ENCODE measurements at places on chromosomes 3 and 15.

GRCh38 chr3:49775538-49775937, 10.8 kb downstream of the IP6K1 start:
- DNase-seq, result no peak
- H3K4me3 ChIP-seq, result no peak overlapping the region
- no peaks in the 10 kb centered on the region for H3K4me1 ChIP-seq

DNA sequence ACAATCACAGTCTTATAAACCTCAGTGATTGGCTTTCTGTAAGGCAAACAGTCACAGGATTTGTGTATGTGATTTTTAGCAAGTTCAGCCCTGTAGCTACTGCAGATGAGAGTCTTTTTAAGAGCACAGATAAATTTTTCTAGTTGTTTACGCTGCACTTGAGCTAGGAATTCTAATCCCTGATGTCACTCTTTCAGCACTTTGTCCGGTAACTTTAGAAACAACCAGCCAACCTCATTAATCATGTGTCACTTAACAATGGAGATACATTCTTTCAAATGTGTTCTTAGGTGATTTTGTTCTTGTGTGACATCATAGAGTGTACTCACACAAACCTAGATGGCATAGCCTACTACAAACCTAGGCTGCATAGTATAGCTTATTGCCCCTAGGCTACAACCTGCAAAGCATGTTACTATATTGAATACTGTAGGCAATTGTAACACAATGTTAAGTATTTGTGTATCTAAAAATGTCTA, 36.8 kb upstream of the GOLGA6L2 start:
- no peak overlapping the region for H3K27ac ChIP-seq
- H3K4me3 ChIP-seq, result no peak overlapping the region
- no peaks in the 10 kb centered on the region for H3K4me1 ChIP-seq
- H3K36me3 ChIP-seq, result no peaks in the 10 kb centered on the region

DNA sequence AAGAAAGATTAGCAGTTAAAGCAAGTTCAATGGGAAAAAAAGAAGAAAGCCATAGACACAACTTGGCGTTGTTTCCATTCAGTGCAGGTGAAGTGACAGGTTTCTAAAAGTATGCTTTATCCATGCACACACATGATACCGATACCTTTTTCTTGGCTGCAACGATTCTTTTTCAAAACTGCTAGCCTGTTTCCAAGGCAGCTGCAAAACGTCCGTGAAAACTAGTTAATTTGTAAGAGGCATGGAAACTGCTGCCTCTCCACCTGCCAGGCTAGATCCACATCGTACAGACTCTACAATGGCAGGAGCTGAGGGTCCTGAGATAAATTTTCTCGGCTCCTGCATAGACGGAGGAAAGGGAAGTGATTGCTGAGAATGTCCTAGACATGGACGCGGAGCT, 128.9 kb upstream of the ICE2 start:
- H3K36me3 ChIP-seq, result no peaks in the 10 kb centered on the region
- no peaks in the 10 kb centered on the region for H3K27me3 ChIP-seq
- no peaks in the 10 kb centered on the region for H3K4me1 ChIP-seq
- H3K4me3 ChIP-seq, result no peak overlapping the region

DNA sequence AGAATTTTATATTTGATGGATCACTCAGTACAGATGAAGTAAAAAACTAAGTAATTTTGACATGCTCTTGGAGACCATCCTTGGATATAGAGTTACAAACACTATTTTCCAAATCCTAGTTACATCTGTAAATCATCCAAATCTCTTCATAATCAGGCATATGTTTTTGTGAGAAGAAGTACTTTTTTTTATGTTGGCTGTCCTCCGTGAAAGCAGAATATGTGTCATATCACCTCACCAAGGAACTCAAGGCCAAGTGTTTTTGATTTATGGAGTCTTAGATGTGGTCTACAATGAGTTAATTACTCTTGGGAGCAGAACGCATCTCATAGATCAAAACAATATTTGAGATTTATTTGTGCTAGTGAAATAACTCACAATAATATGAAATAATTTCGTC, 416.5 kb upstream of the TGFBR2 start:
- H3K27ac ChIP-seq, result no peak overlapping the region
- DNase-seq, result no peak
- H3K4me3 ChIP-seq, result no peak overlapping the region
- no peaks in the 10 kb centered on the region for H3K36me3 ChIP-seq
- no peaks in the 10 kb centered on the region for H3K4me1 ChIP-seq

GRCh38 chr15:58452775-58453174, 21.0 kb downstream of the LIPC start:
- no peak overlapping the region for H3K27ac ChIP-seq
- H3K4me1 ChIP-seq, result no peaks in the 10 kb centered on the region
- H3K4me3 ChIP-seq, result no peak overlapping the region
- no peaks in the 10 kb centered on the region for H3K36me3 ChIP-seq
- no peak for DNase-seq

- no peak for DNase-seq
- no peaks in the 10 kb centered on the region for H3K36me3 ChIP-seq
- no peak overlapping the region for H3K4me3 ChIP-seq
- H3K27me3 ChIP-seq, result no peaks in the 10 kb centered on the region
- H3K27ac ChIP-seq, result no peak overlapping the region
- H3K4me1 ChIP-seq, result no peaks in the 10 kb centered on the region
Observed at GRCh38 chr15:66156310-66156975, 97.1 kb downstream of the MEGF11 start.

GRCh38 chr15:65377976-65378366, at the start of gene IGDCC3:
IGDCC3 (minus strand) TSS chr15:65378002; CDS start chr15:65377788, 214 bp downstream.
- H3K27me3 ChIP-seq, result no peaks in the 10 kb centered on the region
- peak; percentile 84 for DNase-seq

- peaks cover 3% of the 10 kb centered on the region for H3K4me1 ChIP-seq
- H3K27me3 ChIP-seq, result peaks cover 66% of the 10 kb centered on the region
- DNase-seq, result no peak
Observed at GRCh38 chr15:67836134-67836455, 3.8 kb downstream of the RNU6-1 start.

GRCh38 chr3:106842151-106842550, 535.1 kb upstream of the CCDC54 start:
- peaks cover 27% of the 10 kb centered on the region for H3K36me3 ChIP-seq
- no peaks in the 10 kb centered on the region for H3K27me3 ChIP-seq
- H3K27ac ChIP-seq, result no peak overlapping the region
- no peaks in the 10 kb centered on the region for H3K4me1 ChIP-seq

- peaks cover 2% of the 10 kb centered on the region for H3K4me1 ChIP-seq
- H3K27me3 ChIP-seq, result no peaks in the 10 kb centered on the region
- peaks cover 17% of the 10 kb centered on the region for H3K36me3 ChIP-seq
- no peak overlapping the region for H3K27ac ChIP-seq
- no peak for DNase-seq
Observed at GRCh38 chr3:98519351-98519750, 3.4 kb downstream of the CLDND1 start.

DNA sequence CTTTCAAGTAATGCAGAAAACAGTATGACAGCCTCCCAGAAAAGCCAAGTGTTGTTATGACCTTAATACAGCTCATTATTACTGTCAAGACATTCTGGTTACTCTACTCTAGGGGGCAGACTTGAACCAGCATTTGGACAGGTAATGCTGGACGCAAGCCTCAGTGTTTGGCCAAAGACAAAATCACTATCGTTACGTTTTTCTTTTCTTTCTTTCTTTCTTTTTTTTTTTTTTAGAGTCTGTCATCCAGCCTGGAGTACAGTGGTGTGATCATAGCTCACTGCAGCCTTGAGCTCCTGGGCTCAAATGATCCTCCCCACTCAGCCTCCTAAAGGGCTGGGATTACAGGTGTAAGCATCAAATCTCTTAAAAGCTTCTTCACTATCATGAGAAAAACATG, 29.4 kb upstream of the TMEM45A start:
- H3K27ac ChIP-seq, result no peak overlapping the region
- no peaks in the 10 kb centered on the region for H3K4me1 ChIP-seq
- H3K36me3 ChIP-seq, result peaks cover 4% of the 10 kb centered on the region
- H3K4me3 ChIP-seq, result no peak overlapping the region

- no peaks in the 10 kb centered on the region for H3K4me1 ChIP-seq
- H3K27me3 ChIP-seq, result no peaks in the 10 kb centered on the region
- DNase-seq, result no peak
- peaks cover 4% of the 10 kb centered on the region for H3K36me3 ChIP-seq
- H3K4me3 ChIP-seq, result no peak overlapping the region
Observed at GRCh38 chr3:36688815-36689214, 75.5 kb downstream of the DCLK3 start.

- no peaks in the 10 kb centered on the region for H3K4me1 ChIP-seq
- H3K27ac ChIP-seq, result no peak overlapping the region
- DNase-seq, result no peak
- H3K36me3 ChIP-seq, result peaks cover 25% of the 10 kb centered on the region
- no peak overlapping the region for H3K4me3 ChIP-seq
Observed at GRCh38 chr15:61943992-61944391, 116.3 kb downstream of the VPS13C start.

GRCh38 chr15:25464784-25465183, 26.0 kb upstream of the UBE3A start:
- no peak for DNase-seq
- no peaks in the 10 kb centered on the region for H3K4me1 ChIP-seq
- no peaks in the 10 kb centered on the region for H3K27me3 ChIP-seq

DNA sequence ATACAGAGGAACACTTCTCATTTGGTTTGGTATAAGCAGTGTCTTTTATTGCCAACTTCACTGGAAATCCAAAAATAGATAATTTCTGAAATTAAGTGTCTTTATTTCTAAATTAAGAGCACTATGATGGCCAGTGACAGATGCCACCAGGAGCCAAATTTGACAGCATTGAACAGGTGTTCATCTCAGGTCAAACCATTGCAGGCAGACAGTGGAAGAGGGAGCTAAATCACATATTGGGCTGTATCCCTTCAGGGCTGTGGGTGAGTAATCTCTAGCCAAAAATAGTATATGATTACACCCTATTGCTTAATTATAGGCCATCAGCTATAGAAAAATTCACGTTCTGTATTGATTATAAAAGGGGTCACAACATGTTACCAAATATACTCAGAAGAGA, 457.7 kb downstream of the NAALADL2 start:
- H3K36me3 ChIP-seq, result no peaks in the 10 kb centered on the region
- no peak overlapping the region for H3K4me3 ChIP-seq
- no peaks in the 10 kb centered on the region for H3K4me1 ChIP-seq
- H3K27ac ChIP-seq, result no peak overlapping the region

GRCh38 chr15:51266656-51267050, 71.7 kb downstream of the CYP19A1 start:
- peaks cover 3% of the 10 kb centered on the region for H3K36me3 ChIP-seq
- H3K4me1 ChIP-seq, result 0 out of 2 replicates have a peak, but pooled peaks cover 2% of the 10 kb centered on the region
- H3K27ac ChIP-seq, result no peak overlapping the region
- H3K4me3 ChIP-seq, result peak overlapping the region; percentile 86
- H3K27me3 ChIP-seq, result peaks cover 7% of the 10 kb centered on the region

DNA sequence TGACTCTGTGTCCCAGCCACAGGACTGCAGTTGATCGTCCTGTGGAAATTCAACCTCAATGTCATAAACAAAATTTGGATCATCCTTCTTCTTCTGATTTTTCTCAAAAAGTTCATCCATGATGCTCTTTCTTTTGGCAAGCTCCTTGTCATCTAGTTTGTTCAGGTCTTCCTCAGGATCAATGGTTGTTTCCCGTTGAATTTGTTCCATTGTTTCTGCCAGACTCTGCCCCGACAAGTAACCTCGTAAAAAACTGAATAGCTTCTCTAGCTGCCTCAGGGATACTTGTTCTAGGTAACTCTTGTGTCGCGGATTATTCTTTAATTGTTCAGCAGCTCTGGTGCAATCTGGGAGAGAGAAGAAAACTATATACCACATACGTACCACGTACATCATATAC, 4.5 kb downstream of the CEP19 start:
- H3K27me3 ChIP-seq, result no peaks in the 10 kb centered on the region
- no peak for DNase-seq
- no peaks in the 10 kb centered on the region for H3K4me1 ChIP-seq
- no peak overlapping the region for H3K4me3 ChIP-seq
- H3K27ac ChIP-seq, result no peak overlapping the region
- H3K36me3 ChIP-seq, result no peaks in the 10 kb centered on the region

GRCh38 chr15:46442184-46442583, 807.4 kb downstream of the SQOR start:
- H3K27ac ChIP-seq, result no peak overlapping the region
- no peaks in the 10 kb centered on the region for H3K4me1 ChIP-seq
- no peaks in the 10 kb centered on the region for H3K36me3 ChIP-seq
- DNase-seq, result no peak

DNA sequence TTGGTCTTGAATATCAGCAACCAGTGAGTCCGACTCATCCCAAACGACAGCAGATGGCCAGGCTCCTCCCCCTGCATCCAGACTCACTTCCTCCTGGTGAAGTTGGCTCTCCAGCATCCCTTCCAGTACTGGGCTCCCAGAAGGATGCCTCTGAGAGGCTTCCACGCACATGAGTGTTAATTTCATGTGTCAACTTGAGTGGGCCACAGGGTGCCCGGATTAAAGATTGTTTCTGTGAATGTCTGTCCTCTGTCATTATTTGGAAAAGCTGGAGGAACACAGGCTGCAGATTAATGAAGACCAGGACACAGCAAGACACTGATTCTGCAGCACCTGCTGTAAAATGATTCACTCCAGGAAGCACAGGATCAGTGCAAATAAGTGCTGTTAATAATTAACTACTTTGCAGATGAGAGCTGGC, 99.8 kb downstream of the ATP10A start:
- H3K27ac ChIP-seq, result no peak overlapping the region
- H3K36me3 ChIP-seq, result peaks cover 17% of the 10 kb centered on the region
- DNase-seq, result no peak
- H3K4me1 ChIP-seq, result no peaks in the 10 kb centered on the region

- no peak overlapping the region for H3K27ac ChIP-seq
- H3K4me1 ChIP-seq, result no peaks in the 10 kb centered on the region
- H3K27me3 ChIP-seq, result no peaks in the 10 kb centered on the region
- no peak overlapping the region for H3K4me3 ChIP-seq
- 0 out of 2 replicates have a peak, but pooled peaks cover 1% of the 10 kb centered on the region for H3K36me3 ChIP-seq
Observed at GRCh38 chr3:17158941-17159682, 274.4 kb downstream of the PLCL2 start.

DNA sequence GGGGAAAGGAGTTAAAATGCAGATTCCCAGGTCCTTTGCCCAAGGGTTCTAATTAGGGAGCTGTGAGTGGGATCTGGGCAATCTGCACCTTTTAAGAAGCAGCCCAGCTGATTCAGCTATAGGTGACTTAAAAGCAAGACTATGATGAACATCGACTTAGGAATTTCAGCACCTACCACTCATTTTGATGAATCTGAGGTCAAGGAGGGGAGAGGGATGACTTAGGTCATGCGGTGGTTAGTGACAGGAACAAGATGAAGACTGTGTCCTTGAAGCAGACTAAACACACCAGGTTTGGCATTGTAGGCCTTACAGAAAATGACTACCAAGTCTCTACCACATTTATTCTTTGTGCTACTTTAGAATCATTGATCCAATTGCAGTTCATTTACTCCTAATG, 196.3 kb downstream of the DTWD1 start:
- no peaks in the 10 kb centered on the region for H3K36me3 ChIP-seq
- H3K4me3 ChIP-seq, result no peak overlapping the region
- H3K4me1 ChIP-seq, result no peaks in the 10 kb centered on the region

DNA sequence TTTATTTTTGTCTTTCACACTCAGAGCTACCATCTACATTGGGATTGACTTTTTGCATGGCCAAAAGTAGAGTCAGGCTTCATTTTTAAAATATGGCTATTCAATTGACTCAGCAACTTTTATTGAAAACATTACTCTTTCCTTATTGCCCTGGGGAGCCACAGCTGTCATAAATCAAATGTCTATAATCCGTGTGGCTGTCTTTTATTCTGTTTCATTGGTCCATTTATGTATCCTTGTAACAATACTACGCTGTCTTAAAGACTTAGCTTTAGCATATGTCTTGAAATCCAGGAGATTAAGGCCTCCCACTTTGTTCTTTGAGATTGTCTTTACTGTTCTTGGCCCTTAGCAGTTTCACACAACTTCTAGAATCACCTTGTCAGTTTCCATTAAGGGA, 55.2 kb downstream of the CEMIP start:
- no peaks in the 10 kb centered on the region for H3K27me3 ChIP-seq
- DNase-seq, result no peak
- no peak overlapping the region for H3K4me3 ChIP-seq
- peaks cover 13% of the 10 kb centered on the region for H3K4me1 ChIP-seq
- H3K27ac ChIP-seq, result no peak overlapping the region
